ENCODE measurements at places on chromosomes 12 and 14. TPM values are rescaled to one million over a fixed set of nuclear protein-coding genes. Genes with fewer than 3 reads are reported as not detected.

GRCh38 chr12:53299101-53299453 lies 418 bp upstream of the MYG1 start:
- peaks cover 11% of the 10 kb centered on the region for H3K36me3 ChIP-seq
- H3K27ac ChIP-seq, result no peak overlapping the region
- DNase-seq, result no peak
- peak overlapping the region; percentile 94 for H3K4me3 ChIP-seq

GRCh38 chr14:73851000-73851399 lies 631 bp upstream of the PTGR2 start:
- H3K4me3 ChIP-seq, result peak overlapping the region; percentile 51
- H3K27me3 ChIP-seq, result no peaks in the 10 kb centered on the region
- H3K4me1 ChIP-seq, result no peaks in the 10 kb centered on the region
- peak overlapping the region; percentile 89 for H3K27ac ChIP-seq

DNA sequence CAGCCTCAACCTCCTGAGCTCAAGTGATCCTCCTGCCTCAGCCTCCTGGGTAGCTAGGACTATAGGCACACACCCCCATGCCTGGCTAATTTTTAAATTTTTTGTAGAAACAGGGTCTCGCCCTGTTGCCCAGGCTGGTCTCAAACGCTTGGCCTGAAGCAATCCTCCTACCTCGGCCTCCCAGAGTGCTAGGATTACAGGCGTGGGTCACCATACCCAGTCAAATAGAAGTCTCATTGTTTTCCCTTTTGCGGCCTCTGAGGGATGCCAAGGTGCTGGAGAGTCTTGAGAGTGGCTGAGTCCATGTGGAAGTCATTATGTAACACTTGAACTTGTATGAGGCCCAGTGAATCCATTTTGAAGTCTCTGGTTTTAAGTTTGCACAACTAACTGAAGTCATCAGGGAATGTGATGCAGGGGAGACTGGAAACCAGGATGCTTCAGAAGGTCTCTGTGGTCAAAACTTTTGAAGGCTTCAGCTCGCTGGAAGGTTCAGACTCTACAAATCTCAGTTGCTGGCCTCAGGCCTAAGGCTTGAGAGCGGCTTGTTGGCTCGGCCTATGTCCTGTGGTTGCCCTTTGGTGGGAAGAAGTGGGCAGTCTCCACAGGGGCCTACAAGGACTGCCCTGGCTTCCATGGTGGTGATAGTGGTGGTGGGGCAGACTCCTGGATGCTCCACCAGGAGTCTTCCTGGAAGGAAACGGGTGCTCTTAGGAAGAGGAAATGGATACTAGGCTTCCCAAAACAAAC lies 29.2 kb downstream of the GALNT16 start:
- DNase-seq, result no peak
- H3K4me3 ChIP-seq, result no peak overlapping the region
- H3K27me3 ChIP-seq, result no peaks in the 10 kb centered on the region
- H3K4me1 ChIP-seq, result no peaks in the 10 kb centered on the region
- H3K36me3 ChIP-seq, result no peaks in the 10 kb centered on the region

DNA sequence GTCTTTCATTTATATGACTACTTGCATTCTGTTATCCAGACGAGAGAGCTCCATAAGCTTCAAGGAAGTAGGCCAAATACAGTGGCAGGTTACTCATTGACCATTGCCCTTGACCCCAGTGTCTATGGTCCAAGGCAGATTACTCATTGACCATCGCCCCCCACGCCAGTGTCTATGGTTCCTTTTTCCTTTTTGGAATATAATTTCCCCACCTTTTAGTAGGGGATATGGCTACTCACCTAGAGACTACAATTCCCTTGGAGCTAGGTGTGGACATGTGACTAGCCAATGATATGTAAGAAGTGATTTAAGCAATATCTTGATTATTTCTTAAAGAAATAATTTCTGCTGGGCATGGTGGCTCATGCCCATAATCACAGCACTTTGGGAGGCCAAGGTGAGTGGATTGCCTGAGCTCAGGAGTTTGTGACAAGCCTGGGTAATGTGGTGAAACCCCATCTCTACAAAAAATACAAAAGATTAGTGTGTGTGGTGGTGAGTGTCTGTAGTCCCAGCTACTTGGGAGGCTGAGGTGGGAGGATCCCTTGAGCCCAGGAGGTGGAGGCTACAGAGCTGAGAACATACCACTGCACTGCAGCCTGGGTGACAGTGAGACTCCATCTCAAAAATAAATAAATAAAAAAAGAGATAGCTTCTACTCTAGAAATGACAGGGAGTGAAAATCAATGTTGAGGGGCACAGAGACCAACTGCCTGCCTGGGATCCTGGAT lies 32.6 kb downstream of the SIX4 start:
- no peak overlapping the region for H3K4me3 ChIP-seq
- DNase-seq, result no peak
- H3K27ac ChIP-seq, result no peak overlapping the region

DNA sequence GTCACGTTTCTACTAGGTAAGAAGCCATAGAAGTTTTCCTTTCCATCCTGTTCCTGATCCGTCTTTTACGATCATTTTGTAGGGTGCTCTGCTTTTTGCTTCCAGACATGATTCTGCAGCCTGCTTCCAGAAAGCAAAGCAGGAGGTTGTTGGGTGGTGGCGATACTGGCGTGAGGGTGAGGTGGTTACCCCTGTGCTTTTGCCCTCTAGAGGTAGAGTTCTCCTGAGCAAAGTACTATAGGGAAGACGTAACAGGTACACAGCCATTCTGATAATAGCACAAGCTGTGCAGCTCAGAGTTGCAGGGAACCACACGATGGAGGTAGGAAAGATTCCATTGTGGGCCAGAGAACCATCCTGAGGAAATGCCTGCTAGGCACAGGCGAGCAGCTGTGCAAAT lies 186.0 kb downstream of the PAH start:
- no peaks in the 10 kb centered on the region for H3K27me3 ChIP-seq
- no peak overlapping the region for H3K4me3 ChIP-seq
- no peaks in the 10 kb centered on the region for H3K4me1 ChIP-seq
- H3K36me3 ChIP-seq, result no peaks in the 10 kb centered on the region
- DNase-seq, result no peak

- peak overlapping the region; percentile 9 for H3K27ac ChIP-seq
- H3K27me3 ChIP-seq, result no peaks in the 10 kb centered on the region
- H3K36me3 ChIP-seq, result no peaks in the 10 kb centered on the region
- no peak overlapping the region for H3K4me3 ChIP-seq
- H3K4me1 ChIP-seq, result peaks cover 17% of the 10 kb centered on the region
Observed at GRCh38 chr12:79897617-79898016, 37.3 kb downstream of the PPP1R12A start.

DNA sequence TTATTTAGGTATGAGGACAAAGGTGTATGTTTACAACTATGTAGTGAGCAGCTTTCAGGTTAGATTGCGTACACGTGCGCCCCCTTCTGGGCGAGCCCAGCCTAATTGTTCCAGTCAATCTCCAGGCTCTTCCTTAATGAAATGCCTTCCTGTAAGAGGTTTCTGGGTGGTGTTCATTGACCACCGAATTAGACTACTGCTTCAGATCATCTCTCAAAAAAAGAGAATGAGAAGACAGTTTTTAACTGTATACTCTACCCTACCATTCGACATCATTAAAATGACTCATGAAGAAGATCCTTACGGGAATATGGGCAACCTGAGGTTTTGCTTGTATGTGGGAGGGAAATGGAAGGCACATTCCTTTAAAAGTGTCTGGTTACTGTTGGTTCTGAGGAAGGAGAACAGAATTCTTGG lies 2.1 kb downstream of the LUM start:
- H3K4me1 ChIP-seq, result no peaks in the 10 kb centered on the region
- H3K27me3 ChIP-seq, result no peaks in the 10 kb centered on the region
- H3K27ac ChIP-seq, result no peak overlapping the region
- H3K4me3 ChIP-seq, result no peak overlapping the region
- no peaks in the 10 kb centered on the region for H3K36me3 ChIP-seq

DNA sequence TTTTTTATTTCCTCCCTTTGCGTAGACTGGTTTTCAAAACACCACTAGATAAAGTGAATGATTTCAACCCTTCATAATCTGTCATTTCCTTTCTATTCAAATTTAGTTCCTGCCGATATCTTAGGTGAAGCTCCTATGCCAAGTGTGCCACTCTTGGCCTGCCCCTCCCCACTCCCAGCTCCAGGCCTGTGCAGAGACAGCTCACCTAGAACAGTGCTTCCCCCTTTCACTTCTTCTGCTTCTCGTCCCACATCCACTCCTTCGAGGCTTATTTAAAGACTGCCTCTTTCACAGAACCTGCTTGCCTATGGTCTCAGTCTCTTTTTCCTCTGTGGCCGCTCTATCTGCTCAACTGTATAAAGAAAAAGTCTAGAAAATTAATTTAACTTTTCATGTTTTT lies 473.8 kb downstream of the RAD51B start:
- H3K4me1 ChIP-seq, result peaks cover 72% of the 10 kb centered on the region
- peak overlapping the region; percentile 88 for H3K27ac ChIP-seq
- no peaks in the 10 kb centered on the region for H3K36me3 ChIP-seq
- DNase-seq, result no peak

- H3K36me3 ChIP-seq, result no peaks in the 10 kb centered on the region
- H3K4me3 ChIP-seq, result no peak overlapping the region
- peaks cover 8% of the 10 kb centered on the region for H3K4me1 ChIP-seq
- no peaks in the 10 kb centered on the region for H3K27me3 ChIP-seq
- H3K27ac ChIP-seq, result no peak overlapping the region
- no peak for DNase-seq
Observed at GRCh38 chr14:24959791-24960331, 90.1 kb downstream of the STXBP6 start.

Gene CLEC7A
- total RNA-seq, result not detected

Gene CLECL1
- total RNA-seq, result not detected

Gene ASB2
- total RNA-seq, result 208 TPM

Gene SOAT2
- 0.57 TPM for total RNA-seq

Gene DEPDC4
- 1.6 TPM for total RNA-seq

Gene KRT75
- not detected for total RNA-seq

Gene GALC
- total RNA-seq, result 41.9 TPM

Gene KRT73
- not detected for total RNA-seq

Gene BEGAIN
- total RNA-seq, result not detected

Gene HVCN1
- 2.9 TPM for total RNA-seq
